ENCODE measurements at places on chromosomes 7 and 10.

- DNase-seq = no peak
Measured at GRCh38 chr10:77485847-77486246, 151.8 kb downstream of the KCNMA1 start.

GRCh38 chr10:21572578-21572977 is 38.5 kb downstream of the MLLT10 start:
- no peak for DNase-seq

DNA sequence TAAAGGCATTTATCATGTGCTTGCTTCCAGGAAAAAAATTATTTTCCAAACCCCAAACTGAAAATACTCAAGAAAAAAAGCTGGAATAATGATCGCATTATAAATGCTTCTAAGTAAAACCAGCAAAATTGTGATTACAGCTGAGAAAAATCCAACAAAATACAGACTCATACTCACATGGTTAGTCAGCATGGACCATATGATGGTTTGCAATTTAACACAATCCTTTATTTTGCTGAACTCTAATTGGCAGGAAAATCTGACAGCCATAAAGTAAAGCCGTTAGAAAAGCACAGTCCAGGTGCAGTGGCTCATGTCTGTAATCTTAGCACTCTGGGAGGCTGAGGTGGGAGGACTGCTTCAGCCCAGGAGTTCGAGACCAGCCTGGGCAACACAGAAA is 59.6 kb downstream of the BRI3 start:
- DNase-seq = no peak

- no peak for DNase-seq
Measured at GRCh38 chr10:121112136-121112535, 261.0 kb downstream of the WDR11 start.

DNA sequence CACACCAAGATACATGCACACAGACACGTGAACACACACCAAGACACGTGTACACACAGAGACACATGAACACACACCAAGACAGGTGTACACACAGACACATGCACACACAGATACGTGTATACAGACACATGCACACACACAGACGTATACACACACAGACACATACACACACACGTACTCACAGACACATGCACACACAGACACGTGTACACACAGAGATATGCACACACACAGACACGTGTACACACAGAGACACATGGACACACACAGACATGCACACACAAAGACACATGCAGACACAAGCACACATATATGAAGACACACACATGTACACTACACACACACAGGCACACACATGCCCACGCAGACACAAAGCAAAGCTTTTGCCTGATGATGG is 134.6 kb downstream of the TCERG1L start:
- DNase-seq = no peak

DNA sequence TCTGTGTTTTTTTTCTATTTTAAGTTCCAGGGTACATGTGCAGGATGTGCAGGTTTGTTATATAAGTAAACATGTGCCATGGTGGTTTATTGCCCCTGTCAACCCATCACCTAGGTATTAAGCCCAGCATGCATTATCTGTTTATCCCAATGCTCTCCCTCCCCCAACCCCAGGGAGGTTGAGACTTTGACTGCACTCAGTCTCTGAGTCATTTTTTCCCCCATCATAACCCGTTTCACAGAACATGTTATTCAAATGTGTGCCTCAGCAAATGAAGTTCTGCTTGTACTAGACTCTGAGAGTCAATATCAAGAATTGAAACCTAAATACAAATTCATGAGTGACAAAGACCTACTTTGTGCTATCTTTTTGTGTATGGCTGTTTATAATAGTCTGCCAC is 70.0 kb upstream of the CYP26C1 start:
- no peak for DNase-seq

GRCh38 chr7:2645274-2645868 is 13.6 kb downstream of the TTYH3 start:
- DNase-seq = peak; percentile 61

GRCh38 chr10:12508165-12508564 is 158.8 kb downstream of the CAMK1D start:
- DNase-seq = no peak

- no peak for DNase-seq
Measured at GRCh38 chr7:1981201-1981877, 251.4 kb downstream of the MAD1L1 start.

- DNase-seq = peak; percentile 76
Measured at GRCh38 chr7:106056513-106057203, 55.5 kb downstream of the SYPL1 start.

GRCh38 chr10:12350925-12351324 is 1.6 kb downstream of the CAMK1D start:
- DNase-seq = no peak

GRCh38 chr7:107996072-107996882 is 6.7 kb downstream of the LAMB1 start:
- DNase-seq = no peak

DNA sequence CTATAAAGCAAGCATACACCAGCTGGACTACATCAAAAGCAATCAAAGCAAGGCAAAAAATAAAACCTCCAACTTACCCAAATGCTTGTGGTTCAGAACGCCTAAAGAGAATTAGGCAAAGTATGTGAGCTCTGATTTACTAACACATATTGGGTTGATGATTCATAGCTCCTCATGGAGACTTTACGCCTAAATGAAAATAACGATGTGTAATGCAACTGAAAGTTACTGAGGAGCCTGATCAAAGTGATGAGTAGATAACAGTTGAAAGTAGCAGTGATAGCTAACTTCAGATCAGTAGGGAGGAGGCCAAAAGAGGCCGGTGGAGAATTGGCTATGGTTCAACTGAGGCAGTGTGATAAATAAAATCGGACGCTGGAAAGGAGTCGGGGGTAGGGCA is 85.0 kb downstream of the MPP7 start:
- DNase-seq = no peak

DNA sequence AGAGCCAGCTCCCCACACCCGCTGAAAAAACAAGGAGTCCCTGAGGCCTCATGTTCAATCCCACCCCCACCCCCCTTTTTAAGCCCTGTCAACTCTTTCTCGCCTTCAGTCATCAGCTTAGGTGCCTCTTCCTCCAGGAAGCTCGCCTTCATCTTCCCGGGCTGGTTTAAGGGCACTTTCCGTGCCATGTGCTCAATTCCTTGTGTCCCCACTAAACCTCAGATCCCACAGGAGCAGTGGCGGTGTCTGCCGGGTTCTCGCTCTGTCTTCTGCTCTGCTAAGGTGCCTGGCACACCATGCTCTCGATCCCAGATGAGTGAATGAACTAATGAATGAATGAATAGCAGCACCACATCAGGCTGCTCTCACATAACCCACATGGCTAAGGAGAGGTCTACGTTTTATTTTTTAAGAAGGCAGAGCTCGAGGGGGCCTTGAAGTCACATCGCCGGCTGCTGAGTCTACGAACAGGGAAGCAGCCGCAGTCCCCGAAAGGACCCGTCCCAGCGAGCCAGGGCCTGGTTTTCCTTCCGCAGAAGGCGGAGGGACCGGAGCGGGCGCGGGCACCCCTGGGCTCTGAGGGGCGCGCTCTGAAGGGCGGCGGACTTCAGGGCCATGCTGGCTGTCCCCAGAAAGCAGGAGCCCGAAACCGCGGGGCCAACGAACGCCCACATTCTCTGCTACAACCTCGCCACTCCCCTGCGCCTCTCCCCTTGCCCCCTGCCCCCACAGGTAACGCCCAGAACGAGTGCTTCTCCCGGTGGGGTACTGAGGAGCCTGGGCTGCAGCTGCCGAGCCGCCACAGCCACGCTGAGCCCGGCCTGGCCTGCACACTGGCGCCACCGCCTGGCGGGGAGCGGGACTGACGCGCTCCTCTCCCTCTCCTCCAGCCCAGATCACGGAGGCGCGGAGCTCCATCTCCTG is 73.4 kb upstream of the KCNMA1 start:
- DNase-seq = peak; percentile 75

DNA sequence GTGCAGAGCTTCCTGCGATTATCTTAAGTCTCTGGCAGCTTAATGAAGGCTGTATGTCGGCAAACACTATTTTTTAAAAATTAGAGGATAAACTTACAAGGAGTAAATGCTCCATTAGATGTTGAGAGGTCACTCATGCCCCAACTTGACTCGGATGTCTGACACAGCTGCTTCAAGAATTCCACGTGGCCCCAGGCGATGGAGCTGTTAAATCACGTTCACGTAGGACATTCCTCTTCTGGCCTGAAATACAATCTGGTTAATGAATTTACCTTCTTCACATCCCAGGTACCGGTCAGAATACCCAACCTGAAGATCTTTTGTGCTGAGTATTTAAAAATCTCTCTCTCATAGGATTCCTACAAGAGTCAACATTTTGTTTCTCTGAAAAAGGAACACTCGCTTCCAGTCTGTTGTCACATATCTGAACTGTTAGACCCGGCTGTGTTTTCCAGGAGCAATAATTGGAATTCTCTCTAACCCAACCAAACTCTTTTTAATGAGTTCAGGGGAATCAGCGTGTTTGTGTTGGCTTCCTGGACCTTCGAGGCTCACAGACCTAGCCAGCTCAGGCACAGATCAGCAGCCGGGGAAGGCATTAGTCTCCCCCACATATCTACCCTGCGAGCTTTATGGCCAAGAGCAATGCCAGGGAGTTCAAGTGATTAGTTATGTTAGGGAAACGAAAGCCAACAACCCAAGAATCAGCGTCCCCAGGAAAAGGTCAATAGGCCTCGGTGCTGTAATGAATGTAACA is 284.9 kb downstream of the FGFR2 start:
- DNase-seq = no peak

- DNase-seq = no peak
Measured at GRCh38 chr7:54967377-54967776, 51.4 kb upstream of the EGFR start.

- DNase-seq = no peak
Measured at GRCh38 chr10:52258799-52259425, 55.2 kb upstream of the DKK1 start.

GRCh38 chr10:69074532-69074931 is 13.4 kb upstream of the SRGN start:
- no peak for DNase-seq

- no peak for DNase-seq
Measured at GRCh38 chr10:74329873-74330272, 178.9 kb downstream of the ADK start.

- peak; percentile 28 for DNase-seq
Measured at GRCh38 chr7:112495810-112496462, 15.1 kb downstream of the LSMEM1 start.

DNA sequence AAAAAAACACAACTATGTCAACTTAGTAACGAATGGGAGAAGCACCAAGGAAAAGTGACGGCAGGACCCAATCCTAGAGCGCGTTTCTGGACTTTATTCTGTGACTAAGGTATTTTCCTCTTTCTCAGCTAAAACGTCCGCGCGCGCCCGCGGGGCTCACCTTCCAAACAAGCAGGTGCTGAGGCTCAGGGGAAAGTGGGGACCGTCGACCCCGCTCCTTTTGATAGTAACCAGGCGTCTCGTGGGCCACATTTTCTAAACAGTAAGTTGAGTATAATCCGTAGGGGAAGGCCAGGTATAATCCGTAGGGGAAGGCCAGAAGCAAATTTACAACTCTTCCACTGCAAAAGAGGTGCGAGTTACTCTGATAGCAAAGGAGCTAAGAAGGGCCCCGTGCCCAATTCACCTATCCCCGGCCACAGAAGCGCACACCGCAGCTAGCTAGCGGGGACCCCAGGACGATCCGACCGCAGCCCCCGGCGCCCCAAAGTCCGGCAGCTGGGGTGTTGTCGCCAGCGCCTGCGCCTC is 743 bp downstream of the MKI67 start:
- DNase-seq = peak; percentile 34

- no peak for DNase-seq
Measured at GRCh38 chr10:11011984-11012383, 5.7 kb upstream of the CELF2 start.

- DNase-seq = no peak
Measured at GRCh38 chr10:70234668-70235447, 1.6 kb upstream of the PPA1 start.

GRCh38 chr10:94450782-94451181 is 48.4 kb downstream of the TBC1D12 start:
- no peak for DNase-seq

DNA sequence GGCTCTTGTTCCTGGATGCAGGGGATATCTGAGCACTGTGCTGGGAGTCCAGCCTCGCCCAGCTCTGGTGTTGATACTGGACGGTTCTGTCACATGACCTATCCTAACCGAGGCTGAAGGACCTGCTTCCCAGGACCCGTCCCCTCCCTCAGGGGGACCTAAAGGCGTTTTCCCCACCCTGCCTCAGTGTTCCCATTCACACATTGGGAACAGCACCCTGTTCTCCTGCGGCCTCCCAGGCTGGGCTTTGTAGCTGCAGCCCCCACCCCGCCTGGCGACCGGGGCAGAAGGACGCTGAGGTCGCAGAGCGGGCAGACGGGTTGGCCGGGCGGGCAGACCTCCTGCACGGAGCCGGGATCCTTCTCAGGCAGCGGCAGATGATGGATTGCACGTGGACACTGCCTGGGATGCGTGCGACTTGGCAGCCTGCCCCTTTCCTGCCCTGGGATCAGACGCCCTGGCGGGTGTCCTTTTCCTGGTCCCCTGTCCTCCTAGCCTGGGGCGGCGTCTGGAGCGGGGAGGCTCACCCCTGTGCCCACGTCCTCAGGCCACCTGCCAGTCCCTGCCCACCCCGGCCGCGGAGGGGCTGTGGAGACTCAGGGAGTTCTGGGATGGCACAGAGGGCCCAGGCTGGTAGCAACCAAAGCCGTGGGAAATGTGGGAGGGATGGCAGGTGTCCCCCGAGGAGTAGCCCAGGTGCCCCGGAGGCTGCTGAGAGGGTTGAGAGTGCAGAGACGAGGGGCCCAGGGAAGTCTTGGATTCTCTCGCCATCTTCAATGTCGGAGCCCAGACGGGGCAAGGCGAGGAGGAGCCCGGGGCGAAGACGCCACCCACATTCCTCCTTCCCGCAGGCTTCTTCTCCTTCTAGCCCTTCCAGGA is 17.2 kb upstream of the PSMG3 start:
- no peak for DNase-seq

GRCh38 chr10:29191674-29192073 is 97.2 kb upstream of the LYZL1 start:
- DNase-seq = no peak

GRCh38 chr7:15314922-15315321 is 246.9 kb downstream of the AGMO start:
- DNase-seq = no peak

- DNase-seq = no peak
Measured at GRCh38 chr7:146982482-146982881, 865.9 kb downstream of the CNTNAP2 start.

- no peak for DNase-seq
Measured at GRCh38 chr10:100948916-100949315, 20.4 kb upstream of the SEMA4G start.

- no peak for DNase-seq
Measured at GRCh38 chr7:27172823-27173510, 1.2 kb downstream of the HOXA10 start.

Data from activated CD4-positive, alpha-beta memory T cell treated with anti-CD3 and anti-CD28 coated beads, Interleukin-2, amount 10 ng/mL, durations not matched to agents 7 days and 5 days (primary cell).